ENCODE measurements at places on chromosomes 11 and 22. TPM values are rescaled to one million over a fixed set of nuclear protein-coding genes. Genes with fewer than 3 reads are reported as not detected.

Gene BACE1
- 2.6 TPM for total RNA-seq

DNA sequence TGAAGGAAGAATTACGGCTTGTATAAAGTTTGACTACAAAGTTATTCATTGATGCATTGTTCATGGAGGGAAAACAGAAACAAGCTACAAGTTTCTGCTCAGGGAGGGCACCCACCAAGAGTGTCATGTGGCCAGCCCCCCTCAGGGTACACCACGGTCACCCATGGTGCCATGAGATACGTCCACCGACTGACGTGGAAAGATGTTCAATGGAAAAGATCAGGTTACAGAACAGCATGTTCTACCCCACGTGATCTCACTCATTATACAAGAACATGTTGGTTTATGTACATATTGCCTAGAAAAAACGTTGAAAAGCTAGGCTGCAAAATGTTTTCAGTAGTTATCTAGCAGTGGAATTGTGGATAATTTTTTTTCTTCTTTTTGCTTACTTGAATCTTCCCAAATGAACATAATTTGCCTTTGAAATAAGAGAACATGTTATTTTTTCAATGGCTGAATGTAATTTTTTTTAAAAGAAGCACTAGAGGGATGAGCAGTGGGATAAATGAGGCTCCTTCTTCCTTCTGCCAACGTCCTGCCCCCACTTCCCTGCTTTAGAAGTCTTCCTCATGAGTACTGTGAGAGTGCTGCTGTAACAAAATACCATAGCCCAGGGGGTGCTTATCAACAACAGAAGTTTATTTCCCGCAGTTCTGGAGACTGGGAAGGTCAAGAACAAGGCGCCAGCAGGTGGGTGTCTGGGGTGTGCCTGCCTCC, 22.5 kb downstream of the RCN1 start:
- no peak for DNase-seq
- H3K36me3 ChIP-seq, result peaks cover 1% of the 10 kb centered on the region
- H3K4me3 ChIP-seq, result no peak overlapping the region
- H3K27ac ChIP-seq, result no peak overlapping the region
- no peaks in the 10 kb centered on the region for H3K4me1 ChIP-seq

Gene GLB1L2
- 1.6 TPM for total RNA-seq

- H3K36me3 ChIP-seq, result no peaks in the 10 kb centered on the region
- H3K4me3 ChIP-seq, result no peak overlapping the region
- no peak for DNase-seq
Measured at GRCh38 chr22:17820879-17821439, 46.7 kb upstream of the BID start.

GRCh38 chr11:122578171-122578825, 77.2 kb upstream of the UBASH3B start:
- DNase-seq, result no peak
- H3K27ac ChIP-seq, result no peak overlapping the region
- no peak overlapping the region for H3K4me3 ChIP-seq

DNA sequence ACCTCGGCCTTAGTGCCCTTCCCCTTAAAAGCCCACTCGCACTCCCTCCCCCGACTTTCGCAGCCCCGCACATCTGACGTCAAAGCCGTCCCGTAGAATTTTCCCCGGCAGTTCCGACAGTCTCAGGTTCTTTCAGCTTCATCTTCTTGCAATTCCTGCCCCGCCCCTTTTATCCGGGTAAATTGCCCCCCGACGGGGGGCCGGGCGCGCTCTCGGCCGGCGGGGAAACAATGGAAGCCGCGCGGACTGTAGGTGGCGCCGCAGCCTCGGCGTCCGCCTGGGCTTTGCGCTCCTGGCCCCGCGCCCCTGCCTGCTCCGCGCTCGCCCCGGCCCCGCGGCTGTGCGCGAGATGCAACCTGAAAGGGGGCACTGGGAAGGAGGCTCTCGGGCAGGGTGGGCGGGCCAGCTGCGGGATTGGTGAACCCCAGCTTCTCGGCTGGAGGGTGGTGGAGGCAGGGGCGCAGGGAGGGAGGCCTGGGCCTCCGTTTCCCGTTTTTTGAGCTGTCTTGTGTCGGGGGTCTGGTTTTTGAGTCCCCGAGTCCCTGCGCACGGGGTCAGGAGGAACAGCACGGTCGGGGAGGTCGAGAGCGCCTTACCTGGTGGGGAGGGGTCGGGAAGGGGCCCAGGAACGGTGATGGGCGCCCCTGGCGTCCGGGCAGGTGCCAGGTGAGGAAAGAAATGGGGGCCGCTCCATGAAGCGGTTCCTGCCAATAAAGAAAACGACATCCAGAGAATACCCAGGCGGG, 859 bp upstream of the FGF19 start:
- H3K27me3 ChIP-seq, result peaks cover 66% of the 10 kb centered on the region
- H3K27ac ChIP-seq, result no peak overlapping the region
- H3K4me3 ChIP-seq, result no peak overlapping the region
- DNase-seq, result no peak

GRCh38 chr11:96474263-96474662, 84.5 kb downstream of the JRKL start:
- H3K27me3 ChIP-seq, result no peaks in the 10 kb centered on the region
- H3K27ac ChIP-seq, result no peak overlapping the region
- DNase-seq, result no peak

All from activated naive CD8-positive, alpha-beta T cell treated with anti-CD3 and anti-CD28 coated beads, Interleukin-2, amount 10 ng/mL, durations not matched to agents 7 days and 5 days (primary cell).